ENCODE measurements at places on chromosomes 1 and 21. TPM values are rescaled to one million over a fixed set of nuclear protein-coding genes. Genes with fewer than 3 reads are reported as not detected.

The IGSF5 gene
- not detected for total RNA-seq

The FAM229A gene
- total RNA-seq = 3.3 TPM

The NUAK2 gene
- 1.3 TPM for total RNA-seq

The PDZK1 gene
- 85.4 TPM for total RNA-seq

The CD48 gene
- 10.0 TPM for total RNA-seq

The C1QB gene
- total RNA-seq = 174 TPM

DNA sequence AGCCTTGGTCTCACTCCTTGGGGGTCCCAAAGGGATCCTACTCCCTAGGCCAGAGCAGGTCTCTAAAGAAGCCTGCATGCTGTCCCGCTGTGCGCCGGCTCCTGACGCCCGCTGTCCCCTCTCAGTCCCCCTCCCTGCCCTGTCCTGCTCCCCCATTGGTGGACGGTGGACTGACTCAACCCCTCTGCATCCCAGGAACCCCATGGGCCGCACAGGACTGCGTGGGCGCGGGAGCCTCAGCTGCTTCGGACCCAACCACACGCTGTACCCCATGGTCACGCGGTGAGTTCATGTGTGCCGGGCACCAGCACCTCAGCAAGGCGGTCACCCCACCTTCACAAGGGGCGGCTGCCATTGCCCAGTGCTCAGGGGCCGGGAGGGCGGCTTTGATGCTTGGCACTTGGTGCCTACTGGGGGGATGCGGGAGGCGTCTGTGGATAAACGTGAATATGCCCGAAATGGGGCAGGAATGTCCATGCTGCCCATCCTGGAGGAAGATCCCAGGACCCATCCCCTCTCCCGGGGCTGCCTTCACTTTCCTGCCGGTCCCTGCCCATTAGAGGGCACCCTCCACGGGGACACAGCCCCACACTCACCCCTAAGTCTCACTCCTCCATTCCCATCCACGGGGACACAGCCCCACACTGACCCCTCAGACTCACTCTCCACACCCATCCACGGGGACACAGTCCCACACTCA lies 20.2 kb upstream of the LRRC3 start:
- DNase-seq = no peak

DNA sequence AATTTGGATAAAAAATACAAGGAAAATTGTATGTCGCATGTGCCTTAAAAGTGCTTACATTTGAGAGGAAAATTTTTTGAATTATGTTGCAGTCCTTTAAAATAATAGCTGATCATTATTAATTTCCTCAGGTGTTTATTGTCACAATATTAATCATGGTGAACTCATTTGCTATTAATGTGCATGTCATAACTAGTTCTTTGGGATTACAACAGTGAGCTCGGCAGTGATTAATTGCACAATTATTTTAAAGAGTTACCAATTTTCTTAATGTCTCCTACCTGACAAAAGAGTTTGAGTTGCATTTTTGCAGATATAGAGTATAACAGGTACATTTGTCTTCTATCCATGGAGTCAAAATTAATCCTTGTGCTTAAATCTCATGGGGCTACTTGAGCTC lies 854.3 kb downstream of the BRINP3 start:
- DNase-seq = no peak

DNA sequence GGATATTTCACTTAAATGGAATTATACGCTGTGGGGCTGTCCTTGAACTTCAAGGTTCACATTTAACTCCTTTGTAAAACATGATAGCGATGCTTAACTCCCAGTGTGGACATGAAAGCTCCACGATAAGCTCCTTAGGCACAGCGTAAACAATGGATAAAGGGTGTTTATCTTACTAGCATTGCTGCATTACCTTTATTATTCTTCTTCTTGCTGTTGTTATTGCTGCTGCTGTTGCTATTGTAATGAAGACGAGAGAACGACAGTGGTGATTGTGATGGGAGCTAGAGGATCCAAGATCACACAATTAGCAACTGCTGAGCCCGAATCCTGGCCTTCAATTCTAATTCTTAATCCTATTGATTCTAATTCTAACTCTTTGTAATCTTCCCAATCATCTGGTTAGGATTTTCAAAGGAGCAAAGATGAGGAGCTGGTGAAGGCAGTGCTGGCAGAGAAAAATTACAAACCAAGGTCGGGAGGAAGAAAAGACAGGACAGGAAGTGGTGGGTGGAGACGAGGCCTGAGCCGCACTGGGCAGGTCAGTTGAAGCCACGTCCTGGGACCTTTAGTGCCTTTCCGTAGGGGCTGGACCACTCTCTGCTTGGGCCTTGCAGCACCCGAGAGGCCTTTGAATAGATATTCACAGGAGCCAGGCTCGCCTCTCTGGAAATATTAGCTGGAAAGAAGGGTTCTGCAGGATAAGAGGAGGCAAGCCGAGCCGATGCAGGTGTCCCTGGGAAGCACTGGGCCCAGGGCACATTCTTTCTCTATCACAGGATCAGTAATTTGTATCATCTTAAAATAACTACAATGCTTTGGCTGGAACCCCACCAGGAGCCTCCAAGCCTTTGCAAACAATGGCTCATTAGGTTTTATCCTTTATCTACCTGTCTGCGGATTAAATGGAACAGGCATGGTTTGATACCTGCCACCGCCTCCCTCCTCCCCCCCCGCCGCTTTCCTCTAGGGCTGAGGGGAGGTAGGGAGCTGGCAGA lies 571.6 kb downstream of the AJAP1 start:
- no peak for DNase-seq

GRCh38 chr1:212355230-212355969 lies 59.3 kb downstream of the PACC1 start:
- DNase-seq = no peak

DNA sequence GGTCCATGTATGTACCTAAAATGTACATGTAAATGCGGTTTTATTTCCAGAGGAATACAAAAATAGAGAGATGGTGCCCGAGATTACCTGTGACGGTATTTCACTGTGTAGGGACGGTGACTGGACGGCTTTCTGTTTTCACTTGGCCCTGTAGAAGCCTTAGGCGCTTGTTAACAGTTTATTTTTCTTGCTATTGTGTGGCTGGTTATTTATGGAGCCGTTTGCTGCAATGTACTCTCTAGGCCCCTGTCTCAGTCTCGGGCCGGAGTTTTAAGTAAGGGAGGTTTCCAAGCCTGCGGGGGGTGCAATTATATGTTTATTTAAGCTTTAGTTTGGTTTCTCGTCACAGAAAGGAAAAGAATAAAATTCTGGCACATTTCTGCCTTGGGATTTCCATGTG lies 413 bp downstream of the EFCAB7 start:
- DNase-seq = no peak

DNA sequence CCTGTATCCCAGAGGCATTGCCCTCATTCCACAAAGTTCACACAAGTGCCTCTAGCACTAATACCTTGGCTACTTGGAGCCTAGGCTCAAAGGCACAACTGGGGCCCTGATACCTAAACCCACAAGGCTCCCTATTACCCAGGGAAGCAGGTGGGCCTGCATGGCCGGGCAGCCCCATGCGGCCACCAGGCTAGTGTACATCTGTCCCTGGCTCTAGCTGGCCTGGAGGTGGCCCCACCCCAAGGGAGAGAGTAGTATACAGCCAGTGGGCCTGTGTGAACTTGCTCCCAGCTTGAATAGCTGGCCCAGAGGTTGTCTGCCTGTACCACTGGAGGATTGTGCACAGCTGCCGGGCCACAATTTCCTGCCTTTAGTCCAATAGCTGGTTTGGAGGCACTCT lies 52.2 kb downstream of the USP25 start:
- no peak for DNase-seq

DNA sequence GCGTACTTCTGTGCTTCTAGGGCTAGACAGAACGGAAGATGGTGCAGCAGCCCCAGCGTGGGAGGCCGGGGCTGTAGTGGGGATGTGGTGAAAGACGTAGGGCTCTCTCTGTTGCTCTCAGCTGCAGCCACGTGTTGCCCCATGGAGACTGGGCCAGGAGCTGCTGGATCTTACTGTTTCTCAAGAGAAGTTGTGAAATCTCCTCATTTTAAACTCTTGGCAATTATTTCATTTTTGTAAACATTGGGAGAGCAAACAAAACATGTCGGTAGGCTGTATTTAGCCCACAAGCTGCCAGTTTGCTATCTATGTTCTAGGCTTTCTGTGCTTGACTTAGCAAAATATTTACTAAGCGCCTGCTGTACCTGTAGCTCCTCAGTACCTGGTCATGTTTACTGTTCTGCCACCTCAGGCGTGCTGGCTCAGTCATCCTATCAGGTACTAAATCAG lies 15.9 kb upstream of the ELOA start:
- DNase-seq = no peak

GRCh38 chr1:81226603-81226928 lies 574.2 kb upstream of the ADGRL2 start:
- DNase-seq = no peak

DNA sequence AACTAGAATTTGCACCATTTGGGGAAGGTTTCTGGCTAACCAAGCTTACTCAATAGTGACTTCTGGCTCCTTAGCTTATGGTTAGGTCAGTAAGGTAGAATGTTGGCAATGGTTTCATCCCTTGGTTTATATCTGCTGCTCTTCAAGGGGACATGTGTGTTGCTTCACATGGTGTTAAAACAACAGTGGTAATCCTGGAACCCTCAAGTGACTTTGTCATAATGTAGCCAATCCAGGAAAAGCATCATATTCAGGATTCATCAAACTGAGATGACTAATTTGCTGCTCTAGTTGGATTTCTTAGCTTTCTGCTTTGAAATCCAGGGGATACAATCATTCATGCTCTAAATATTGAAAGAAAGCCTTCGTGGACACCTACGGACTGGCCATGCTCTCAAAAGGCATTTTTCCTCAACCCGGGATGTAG lies 108.7 kb downstream of the RGL1 start:
- DNase-seq = no peak

DNA sequence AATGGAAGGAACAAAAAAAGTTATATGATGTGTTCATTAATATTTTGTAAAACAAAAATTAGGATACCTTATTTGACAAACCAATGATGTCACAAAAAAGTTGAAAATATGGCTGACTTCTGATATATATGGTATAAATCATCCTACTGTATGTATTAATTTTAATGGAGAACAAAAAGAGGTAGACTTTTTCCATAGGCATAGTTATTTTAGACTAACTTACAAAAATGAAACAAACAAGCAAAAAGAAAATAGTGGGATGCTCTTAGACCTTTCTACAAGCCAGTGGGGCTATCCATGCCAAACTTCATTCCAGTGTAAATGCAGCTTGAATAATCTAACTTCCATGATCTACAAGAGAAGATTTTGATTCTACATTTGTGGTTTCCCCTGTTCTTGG lies 522 bp upstream of the SPTA1 start:
- DNase-seq = no peak

DNA sequence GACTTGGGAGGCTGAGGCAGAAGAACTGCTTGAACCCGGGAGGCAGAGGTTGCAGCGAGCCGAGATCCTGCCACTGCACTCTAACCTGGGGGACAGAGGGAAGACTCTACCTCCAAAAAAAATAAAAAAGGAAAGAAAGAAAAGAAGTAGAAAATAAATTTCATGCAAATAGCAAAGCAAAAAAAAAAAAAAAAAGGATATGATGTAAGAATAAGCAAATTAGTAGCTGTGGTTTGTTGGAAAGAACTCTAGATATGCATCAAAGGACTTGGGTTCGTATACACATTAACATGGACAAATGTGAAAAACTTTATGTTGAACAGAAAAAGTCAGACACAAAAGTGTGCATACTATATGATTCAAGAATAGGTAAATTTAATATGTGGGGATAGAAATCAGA lies 11.9 kb downstream of the WASF2 start:
- DNase-seq = no peak
